ENCODE measurements at places on chromosomes 7 and 10.

DNA sequence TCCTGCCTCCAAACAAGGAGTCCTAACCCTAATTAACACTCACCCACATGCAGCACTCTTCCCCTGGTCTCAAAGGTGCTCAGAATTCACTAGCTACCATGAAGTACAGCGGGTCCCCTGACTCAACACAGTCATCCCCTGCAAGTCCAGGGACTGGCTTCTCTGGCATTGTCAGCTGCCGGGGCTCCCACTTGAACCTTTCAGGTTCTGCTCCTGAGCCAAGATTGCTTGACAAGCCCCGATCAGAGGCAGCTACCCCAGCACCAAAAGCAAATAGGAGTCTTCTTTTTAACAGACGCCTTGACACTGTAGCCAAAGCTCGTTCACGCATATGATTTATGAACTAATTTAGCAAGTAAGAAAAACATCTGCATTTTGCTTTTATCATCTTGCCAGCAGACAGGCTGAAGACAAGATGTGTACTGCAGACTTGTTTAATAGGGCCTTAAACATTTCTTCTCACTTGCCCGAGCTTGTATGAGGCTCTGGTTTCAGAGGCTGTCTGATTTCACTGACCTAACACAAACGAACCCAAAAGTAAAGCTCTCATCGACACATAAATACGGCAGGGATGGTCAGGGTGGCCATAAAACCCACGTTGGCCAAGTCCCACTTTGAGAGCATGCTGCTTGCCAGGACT is 67.6 kb upstream of the ADAM12 start:
- no peaks in the 10 kb centered on the region for H3K27me3 ChIP-seq
- no peak overlapping the region for H3K4me3 ChIP-seq
- no peaks in the 10 kb centered on the region for H3K4me1 ChIP-seq
- no peak for DNase-seq
- no peak overlapping the region for H3K27ac ChIP-seq

- H3K4me1 ChIP-seq, result no peaks in the 10 kb centered on the region
- H3K4me3 ChIP-seq, result no peak overlapping the region
- no peaks in the 10 kb centered on the region for H3K27me3 ChIP-seq
These were observed 1.1 kb downstream of the EPHB6 start for GRCh38 chr7:142855756-142856564.

DNA sequence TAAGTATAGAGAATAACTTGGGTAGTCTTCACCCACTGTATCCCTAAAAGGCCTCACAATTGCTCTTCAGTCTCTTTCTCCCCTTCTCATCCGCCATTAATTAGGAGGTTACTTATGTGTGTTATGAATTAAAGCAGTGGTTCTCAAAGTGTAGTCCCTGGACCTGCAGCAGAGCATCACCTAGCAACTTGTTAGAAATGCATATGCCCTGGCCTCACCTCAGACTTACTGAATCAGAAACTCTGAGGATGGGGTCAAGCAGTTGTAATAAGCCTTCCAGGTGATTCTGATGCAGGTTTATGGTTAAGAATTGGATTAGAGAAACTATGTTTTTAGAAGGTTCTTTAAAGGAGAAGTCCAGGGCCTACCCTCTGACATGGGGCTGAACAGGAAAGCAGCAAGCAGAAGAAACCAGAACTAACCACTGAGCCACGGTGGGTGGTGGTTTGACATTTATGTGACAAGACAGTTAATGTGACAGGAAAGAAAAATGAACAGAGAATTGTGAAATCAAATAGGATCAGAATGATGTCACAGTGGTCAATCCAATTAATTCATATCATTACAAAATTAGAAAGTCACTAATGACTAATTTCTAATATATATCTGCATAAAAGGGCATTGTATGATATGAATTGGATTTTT is 37.6 kb downstream of the ENTPD1 start:
- H3K4me1 ChIP-seq, result peaks cover 2% of the 10 kb centered on the region
- no peaks in the 10 kb centered on the region for H3K36me3 ChIP-seq
- no peak overlapping the region for H3K4me3 ChIP-seq

DNA sequence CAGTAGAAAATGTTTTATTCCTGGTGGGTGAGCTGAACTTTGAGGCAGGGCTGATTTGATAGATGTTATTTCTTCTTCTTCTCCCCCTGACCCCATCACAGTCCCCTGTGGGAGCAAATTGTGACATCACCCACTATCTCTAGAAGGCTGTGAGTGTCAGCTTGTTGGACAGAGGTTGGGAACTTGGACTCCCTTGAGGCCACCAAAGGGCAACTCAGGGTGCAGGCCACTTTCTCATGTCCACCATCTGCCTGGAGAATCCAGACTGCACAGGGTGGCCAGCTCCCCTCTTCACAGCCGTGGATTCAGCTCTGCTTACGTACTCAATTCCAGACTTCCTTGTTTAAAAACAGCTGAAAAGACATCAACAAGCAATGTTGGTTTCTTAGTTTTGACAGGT is 103.0 kb downstream of the LRRC18 start:
- DNase-seq, result no peak
- H3K36me3 ChIP-seq, result no peaks in the 10 kb centered on the region
- no peaks in the 10 kb centered on the region for H3K4me1 ChIP-seq
- no peak overlapping the region for H3K27ac ChIP-seq
- H3K27me3 ChIP-seq, result no peaks in the 10 kb centered on the region

DNA sequence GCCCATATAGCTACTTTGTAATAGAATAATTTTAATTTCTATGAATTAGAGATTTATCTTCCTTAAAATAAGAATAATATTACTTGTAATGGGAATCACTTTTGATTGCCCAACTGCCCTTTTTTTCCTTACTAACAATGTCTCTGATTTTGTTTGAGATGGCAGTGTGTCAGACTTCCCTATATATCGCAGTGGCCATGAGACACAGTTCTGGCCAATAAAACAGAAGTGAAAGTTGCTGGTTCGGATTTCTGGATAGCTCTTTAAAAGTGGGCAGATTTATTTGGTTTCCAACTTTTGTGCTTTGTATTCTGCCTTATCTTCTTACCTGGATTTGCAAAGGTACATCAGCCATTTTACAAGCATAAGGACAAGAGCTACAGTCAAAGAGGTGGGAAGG is 170.2 kb downstream of the PPP1R17 start:
- no peak overlapping the region for H3K27ac ChIP-seq
- no peak overlapping the region for H3K4me3 ChIP-seq
- H3K36me3 ChIP-seq, result no peaks in the 10 kb centered on the region

GRCh38 chr7:131554880-131555516 is 1.4 kb downstream of the PODXL start:
- no peaks in the 10 kb centered on the region for H3K27me3 ChIP-seq
- H3K36me3 ChIP-seq, result no peaks in the 10 kb centered on the region
- no peak overlapping the region for H3K27ac ChIP-seq
- no peak for DNase-seq
- H3K4me3 ChIP-seq, result peak overlapping the region; percentile 57
- peaks cover 20% of the 10 kb centered on the region for H3K4me1 ChIP-seq

DNA sequence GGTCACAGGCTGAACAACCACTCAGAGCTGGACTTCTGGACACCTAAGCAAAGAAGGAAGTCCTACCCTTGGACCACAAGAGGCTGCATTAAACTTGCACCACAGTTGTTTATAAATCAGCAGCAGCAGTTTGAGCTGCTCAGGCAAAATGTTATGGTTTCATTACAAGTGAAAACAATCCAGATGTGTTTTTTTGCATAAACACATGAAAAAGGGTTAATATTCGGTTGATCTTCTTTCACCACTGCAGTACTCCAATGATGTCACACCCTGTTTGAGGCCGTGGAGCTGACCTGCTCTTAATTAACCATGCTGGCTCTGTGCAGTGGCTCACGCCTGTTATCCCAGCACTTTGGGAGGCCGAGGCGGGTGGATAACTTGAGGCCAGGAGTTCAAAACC is 490.8 kb upstream of the CELF2 start:
- H3K36me3 ChIP-seq, result no peaks in the 10 kb centered on the region
- H3K27ac ChIP-seq, result no peak overlapping the region
- no peak overlapping the region for H3K4me3 ChIP-seq

GRCh38 chr10:110170142-110170971 is 37.0 kb upstream of the MXI1 start:
- H3K27ac ChIP-seq, result no peak overlapping the region
- H3K4me1 ChIP-seq, result peaks cover 13% of the 10 kb centered on the region
- H3K4me3 ChIP-seq, result no peak overlapping the region

DNA sequence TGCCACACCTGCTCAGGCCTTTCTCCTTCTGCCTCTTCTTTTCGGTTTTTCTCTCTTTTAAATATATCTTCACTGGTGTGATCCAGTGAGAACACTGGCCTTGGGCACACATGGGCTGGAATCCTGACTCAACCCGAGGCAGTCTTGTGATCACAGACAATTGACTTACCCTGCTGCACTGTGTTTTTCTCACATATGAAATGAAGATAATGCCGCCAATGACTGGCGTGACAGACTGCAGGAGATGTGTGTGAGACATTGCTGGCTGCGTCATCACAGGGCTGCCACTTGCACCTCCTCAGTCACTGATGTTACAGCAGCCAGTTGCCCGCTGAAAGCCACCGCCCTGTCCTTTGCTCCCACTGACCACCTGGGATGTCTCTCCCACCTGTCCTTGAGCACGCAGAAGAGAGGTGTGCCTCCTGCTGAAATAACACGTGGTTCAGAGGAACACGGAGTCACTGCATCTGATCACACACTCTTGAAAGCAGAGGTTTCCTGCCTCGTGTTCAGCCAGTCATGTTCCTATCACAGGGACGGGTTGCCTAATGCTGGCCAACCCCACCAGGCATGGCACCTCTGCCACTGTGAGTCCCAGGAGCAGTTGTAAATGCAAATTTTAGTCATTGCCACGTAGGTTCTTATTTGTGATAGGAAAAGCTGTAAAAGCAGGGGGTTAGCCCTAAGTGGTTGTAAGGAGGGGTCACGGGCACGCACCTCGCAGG is 124.6 kb upstream of the LANCL2 start:
- DNase-seq, result no peak
- no peaks in the 10 kb centered on the region for H3K4me1 ChIP-seq
- no peak overlapping the region for H3K27ac ChIP-seq
- no peaks in the 10 kb centered on the region for H3K36me3 ChIP-seq
- H3K4me3 ChIP-seq, result no peak overlapping the region
- no peaks in the 10 kb centered on the region for H3K27me3 ChIP-seq

DNA sequence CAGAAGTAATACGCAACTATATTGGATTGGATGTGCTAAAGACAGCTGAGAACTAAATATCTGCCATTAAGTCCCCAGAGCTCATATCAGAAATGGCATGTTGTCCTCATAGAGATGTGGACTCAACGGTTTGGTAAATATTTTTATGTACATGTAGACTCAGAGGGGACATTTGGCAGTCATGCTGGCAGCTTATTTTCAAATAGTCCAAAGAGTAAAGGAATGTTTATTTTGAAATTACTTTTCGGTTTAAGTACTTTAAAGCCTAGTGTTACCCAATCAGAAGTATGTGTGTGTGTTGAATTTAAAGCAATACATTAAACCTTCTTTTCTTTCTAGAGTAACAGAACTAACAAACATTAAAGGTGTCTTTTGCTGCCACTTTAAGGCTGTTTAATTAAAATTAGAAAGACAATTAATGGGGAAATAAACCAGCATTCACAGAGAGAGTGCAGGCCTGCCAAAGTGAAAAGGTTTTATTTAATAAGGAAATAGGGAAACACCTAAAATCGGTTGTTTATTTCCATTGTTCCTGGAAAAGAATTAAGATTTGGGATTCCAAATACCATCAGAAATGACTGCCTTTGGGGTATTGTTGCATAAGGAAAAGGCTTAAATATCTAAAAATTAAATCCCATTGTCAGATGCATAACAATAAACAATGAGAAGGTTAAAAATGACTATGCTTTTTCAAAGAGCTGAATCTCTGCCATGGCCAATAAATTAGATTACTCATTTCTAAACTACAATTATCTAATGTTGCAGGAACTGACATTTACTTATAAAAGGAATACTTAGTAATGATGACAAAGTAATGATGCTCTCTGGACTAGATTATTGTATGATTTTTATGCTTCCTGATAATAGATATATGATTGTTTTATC is 113.4 kb upstream of the AHR start:
- DNase-seq, result no peak
- H3K27me3 ChIP-seq, result no peaks in the 10 kb centered on the region
- H3K4me1 ChIP-seq, result no peaks in the 10 kb centered on the region
- H3K36me3 ChIP-seq, result no peaks in the 10 kb centered on the region
- H3K4me3 ChIP-seq, result no peak overlapping the region

- H3K27me3 ChIP-seq, result no peaks in the 10 kb centered on the region
- H3K27ac ChIP-seq, result no peak overlapping the region
- H3K4me1 ChIP-seq, result no peaks in the 10 kb centered on the region
These were observed 127.8 kb downstream of the TMEM26 start for GRCh38 chr10:61325223-61325960.

DNA sequence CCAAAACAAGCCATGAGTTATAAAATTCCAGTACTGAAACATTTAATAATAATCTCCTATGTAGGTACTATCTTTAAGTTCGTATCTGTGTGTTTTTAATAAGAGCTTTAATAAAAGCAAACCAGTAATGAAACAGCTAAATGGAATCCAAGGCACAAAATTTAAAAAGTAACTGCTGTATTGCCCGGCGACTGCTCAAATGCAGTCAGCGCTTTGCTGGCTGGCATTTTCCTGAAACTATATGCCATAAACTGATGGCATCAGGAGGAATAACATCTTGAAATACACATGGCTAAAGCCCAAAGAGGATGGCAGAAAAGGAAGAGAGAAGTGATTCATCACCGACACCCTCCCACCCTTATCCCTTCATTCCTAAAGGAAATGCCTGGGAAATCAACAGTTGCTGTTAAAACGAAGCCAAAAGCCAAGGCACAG is 133.1 kb downstream of the CUBN start:
- no peaks in the 10 kb centered on the region for H3K4me1 ChIP-seq
- no peak overlapping the region for H3K27ac ChIP-seq
- no peak overlapping the region for H3K4me3 ChIP-seq

GRCh38 chr10:43862756-43863155 is 214.1 kb upstream of the ZNF32 start:
- no peaks in the 10 kb centered on the region for H3K4me1 ChIP-seq
- DNase-seq, result no peak
- no peaks in the 10 kb centered on the region for H3K36me3 ChIP-seq
- H3K4me3 ChIP-seq, result no peak overlapping the region

- no peaks in the 10 kb centered on the region for H3K4me1 ChIP-seq
- H3K27ac ChIP-seq, result no peak overlapping the region
- H3K36me3 ChIP-seq, result no peaks in the 10 kb centered on the region
- DNase-seq, result no peak
- H3K27me3 ChIP-seq, result no peaks in the 10 kb centered on the region
These were observed 130.8 kb upstream of the HPS1 start for GRCh38 chr10:98577578-98577977.

- H3K27me3 ChIP-seq, result no peaks in the 10 kb centered on the region
- no peak for DNase-seq
- H3K4me1 ChIP-seq, result no peaks in the 10 kb centered on the region
These were observed 34.8 kb upstream of the TNPO3 start for GRCh38 chr7:129089521-129090212.

GRCh38 chr7:150382844-150383225 is 3.7 kb downstream of the ZNF775 start:
- H3K4me1 ChIP-seq, result peaks cover 23% of the 10 kb centered on the region
- no peak overlapping the region for H3K27ac ChIP-seq
- no peak overlapping the region for H3K4me3 ChIP-seq
- no peak for DNase-seq
- H3K36me3 ChIP-seq, result no peaks in the 10 kb centered on the region
- H3K27me3 ChIP-seq, result no peaks in the 10 kb centered on the region

Measured in mesendoderm (in vitro differentiated cells).